ENCODE measurements at places on chromosomes 7 and 10.

DNA sequence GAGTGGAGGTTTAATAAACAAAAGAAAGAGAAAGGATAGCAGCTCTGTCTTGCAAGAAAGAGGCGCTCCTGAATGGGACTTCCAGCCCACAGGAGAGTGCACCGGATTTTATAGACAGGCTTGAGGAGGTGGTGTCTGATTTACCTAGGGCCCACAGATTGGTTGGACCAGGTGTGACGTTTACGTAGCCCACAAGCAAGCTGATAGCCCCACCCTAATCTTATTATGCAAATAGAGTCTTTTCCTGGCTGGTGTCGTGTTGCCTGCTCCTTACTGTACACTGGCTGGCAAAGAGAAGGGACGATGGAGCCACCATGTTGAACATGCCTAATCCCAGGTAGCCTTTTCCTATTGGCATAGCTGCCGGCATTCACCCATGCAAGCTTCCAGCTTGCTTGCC lies 319.7 kb upstream of the POM121L12 start:
- no peak for DNase-seq

GRCh38 chr7:42940985-42941847 lies 9.0 kb downstream of the MRPL32 start:
- DNase-seq = peak; percentile 88

DNA sequence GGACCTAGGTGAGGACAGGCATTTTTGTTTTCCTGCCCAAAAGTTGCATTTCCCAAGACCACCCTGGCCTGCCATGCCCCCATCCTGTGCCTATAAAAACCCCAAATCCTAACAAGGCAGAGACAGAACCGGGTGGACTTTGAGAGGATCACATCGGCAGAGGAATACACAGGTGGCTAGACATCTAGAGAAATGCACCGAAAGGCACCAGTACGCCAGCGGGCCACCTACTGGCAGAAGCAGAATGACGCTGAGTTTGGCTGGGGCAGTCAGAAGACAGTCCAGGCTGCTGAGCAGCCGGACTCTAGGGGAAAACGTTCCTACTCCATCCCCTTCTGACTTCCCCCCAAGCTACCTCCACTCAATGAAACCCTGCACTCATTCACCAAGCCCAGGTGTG lies 2.8 kb downstream of the AKR1C4 start:
- no peak for DNase-seq

DNA sequence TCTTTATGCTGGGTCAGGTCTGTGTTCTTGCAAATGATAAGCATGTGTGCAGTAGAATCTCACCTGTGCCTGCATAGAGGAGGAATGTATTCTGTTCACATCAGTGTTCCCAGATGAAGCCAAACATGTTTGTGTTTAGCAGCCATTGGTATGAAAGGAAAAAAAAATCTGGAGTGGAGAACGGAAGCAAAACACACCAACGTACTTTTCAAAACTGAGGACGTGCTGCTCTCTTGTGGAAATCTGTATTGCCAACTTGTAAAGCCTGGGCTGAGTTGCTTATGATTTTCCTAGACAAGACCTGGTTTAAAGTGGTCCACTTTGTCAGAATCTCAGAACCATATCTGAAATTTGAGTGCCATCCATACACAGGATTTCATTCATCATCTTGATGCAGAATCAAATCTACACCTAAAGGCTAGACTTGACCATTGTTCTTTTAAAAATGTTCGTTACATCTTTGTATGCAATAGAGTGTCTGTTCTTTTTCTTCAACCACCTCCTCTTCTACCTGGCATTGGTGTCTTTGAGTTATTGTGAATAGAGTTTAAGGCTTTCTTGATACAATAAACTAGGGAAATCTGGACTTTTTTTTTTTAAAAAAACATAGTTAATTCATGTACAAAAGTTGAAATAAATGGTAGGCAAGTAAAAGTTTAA lies 367.7 kb downstream of the PHF14 start:
- peak; percentile 12 for DNase-seq

GRCh38 chr10:33416209-33416608 lies 81.7 kb upstream of the NRP1 start:
- no peak for DNase-seq

GRCh38 chr10:108899670-108900069 lies 1023.6 kb downstream of the XPNPEP1 start:
- DNase-seq = no peak

GRCh38 chr10:82308641-82309040 lies 433.6 kb downstream of the NRG3 start:
- no peak for DNase-seq

- DNase-seq = no peak
Observed at GRCh38 chr7:148276314-148277041, 314.1 kb upstream of the C7orf33 start.

- DNase-seq = no peak
Observed at GRCh38 chr7:112112822-112113255, 93.4 kb downstream of the DOCK4 start.

- no peak for DNase-seq
Observed at GRCh38 chr7:39745320-39745719, 121.9 kb downstream of the RALA start.

DNA sequence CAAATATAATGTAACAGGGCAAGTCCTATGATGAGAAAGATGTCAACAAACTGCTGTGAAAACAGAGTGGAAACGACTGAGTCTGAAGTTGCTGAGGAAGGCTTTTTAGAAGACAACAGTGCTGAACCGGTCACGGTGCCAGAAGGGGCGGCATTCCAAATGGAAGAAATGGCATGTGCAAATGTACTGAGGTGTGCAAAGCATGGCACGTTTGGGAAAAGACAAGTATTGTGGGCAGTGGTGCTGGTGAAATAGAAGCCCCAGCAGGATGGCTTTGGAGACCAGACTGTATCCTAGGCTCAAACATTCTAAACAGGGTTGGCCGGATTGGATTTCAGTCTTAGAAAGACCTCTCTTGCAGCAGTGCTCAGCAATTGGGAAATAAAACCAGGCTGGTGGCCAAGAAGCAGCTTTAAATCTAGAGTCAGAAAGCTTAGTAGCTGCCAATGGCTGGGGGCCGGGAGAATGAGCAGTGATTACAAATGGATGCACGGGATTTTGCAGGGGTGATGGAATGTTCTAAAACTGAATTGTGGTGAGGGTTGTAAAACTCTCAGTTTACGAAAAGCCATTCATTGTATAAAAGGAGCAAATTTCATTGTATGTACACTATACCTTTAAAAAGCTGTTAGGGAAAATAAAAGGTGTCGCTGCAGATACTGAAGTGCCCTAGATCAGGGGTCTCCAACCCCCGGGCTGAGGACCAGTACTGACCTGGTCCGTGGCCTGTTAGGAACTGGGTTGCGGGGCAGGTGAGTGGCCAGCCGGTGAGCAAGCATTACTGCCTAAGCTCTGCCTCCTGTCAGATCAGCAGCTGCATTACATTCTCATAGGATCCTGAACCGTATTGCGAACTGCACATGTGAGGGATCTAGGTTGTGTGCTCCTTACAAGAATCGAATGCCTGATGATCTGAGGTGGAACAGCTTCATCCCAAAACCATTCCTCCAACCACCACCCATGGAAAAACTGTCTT lies 141.6 kb downstream of the HIBADH start:
- no peak for DNase-seq

- no peak for DNase-seq
Observed at GRCh38 chr10:78947226-78947625, 121.5 kb upstream of the ZMIZ1 start.

DNA sequence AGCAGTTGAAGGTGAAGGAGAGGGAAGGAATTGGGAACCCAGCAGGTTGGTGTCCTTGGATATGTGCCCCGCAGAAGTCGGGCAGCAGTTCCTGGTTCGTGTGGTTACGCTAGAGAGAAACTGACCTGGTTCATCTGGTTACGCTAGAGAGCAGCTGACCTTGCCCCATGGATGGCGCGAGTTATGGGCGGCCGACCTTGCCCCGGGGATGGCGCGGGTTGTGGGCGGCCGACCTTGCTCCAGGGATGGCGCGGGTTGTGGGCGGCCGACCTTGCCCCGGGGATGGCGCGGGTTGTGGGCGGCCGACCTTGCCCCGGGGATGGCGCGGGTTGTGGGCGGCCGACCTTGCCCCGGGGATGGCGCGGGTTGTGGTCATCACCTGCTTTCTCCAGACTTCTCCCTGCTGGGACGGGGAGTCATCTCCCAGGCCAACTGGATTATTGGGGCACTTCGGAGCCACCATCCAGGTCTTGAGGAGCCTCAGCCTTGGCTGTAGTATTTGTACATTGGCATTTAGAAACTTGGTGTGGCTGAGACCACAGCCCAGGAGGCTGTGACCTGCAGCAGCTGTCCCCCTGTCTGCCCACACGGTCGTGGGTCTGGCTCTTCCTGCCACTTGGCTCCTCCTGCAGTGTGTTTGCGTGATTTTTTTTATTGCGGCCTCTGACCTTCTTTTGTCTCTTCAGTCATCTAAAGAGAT lies 6.1 kb downstream of the GET4 start:
- DNase-seq = no peak

- no peak for DNase-seq
Observed at GRCh38 chr10:33803248-33803647, 468.8 kb upstream of the NRP1 start.

- DNase-seq = no peak
Observed at GRCh38 chr7:3861941-3862340, 560.9 kb downstream of the SDK1 start.

DNA sequence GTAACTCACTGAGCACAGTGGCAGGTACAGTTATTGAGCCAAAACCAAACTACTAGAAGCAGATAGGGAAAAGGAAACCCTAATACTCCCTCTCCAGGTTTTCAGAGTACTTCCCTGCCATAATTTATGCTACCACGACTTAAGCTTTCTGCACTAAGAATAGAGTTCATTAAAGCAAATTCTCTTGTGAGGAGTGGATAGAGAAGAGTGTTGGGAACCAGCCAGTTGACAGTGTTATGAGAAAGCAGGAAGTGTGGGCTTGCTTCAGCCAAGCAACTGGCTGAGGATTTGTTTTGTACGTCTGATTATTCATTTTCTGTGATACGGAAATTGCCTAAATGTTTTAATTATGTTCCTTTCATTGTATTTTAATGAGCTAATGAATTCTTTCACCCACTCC lies 280.5 kb downstream of the KIF20B start:
- DNase-seq = no peak

DNA sequence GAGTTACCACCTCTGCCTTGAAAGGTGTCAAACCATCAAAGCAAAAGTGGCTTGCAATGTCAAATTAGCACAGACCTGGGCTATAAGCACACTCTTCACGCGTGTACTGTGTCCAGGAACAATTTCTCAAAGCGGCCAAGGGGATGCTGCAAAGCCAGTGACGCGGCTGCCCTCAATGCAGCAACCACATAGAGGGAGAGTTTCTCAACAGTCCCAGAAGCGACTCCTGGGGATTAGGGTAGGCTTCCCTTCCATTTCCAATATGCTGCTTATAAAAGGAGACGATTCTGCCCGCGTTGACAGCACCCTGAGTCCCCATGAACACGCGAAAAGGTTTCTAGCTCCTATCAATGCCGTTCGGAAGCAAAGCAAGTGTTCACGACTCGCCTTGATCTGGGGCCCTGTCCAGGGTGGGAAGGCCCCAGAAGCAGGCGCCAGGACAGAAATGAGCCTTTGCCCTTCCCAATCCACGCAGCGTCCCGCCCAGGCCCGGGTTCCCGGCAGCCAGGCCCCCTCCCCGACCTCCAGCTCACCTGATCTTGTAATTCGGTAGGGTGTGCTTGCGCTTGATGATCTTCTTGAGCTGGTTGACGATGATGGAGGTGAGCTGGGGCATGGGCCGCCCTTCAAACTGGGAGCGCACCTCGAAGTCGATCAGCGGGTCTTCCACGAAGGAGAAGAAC lies 1.3 kb downstream of the PDZD8 start:
- peak; percentile 38 for DNase-seq

DNA sequence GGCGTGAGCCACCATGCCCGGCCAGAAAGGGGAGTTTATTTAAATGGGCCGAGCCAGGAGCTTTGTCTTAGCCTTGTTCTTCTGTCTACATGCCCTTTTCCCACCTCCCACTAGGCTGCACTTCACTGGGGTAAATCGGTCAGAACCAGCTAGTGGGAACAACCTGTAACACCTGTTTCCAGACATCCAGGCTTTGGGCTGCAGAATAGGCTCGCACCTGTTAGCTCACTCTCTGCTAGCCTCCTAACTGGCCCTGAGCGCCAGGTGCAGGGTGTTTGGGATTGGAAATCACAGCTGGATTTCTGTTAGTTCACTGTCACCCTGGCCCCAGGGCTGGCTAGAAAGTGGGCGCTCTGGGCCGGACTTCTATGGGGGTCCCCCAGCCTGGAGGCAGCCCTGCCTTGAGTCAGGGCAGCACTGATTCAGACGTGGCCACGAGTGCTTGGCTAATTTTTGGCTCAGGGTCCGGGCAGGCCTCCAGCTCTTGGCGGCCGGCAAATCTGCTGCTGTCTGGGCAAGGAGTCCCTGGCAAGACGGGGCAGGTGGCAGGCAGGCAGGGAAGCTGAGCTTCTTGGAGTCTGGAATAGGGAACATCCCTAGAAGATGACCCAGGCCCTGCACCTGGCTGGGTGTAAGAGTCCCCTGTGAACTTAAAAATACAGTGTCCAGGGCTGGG lies 48.6 kb downstream of the GTF2IRD1 start:
- peak; percentile 45 for DNase-seq

- no peak for DNase-seq
Observed at GRCh38 chr10:110491346-110491745, 6.4 kb upstream of the DUSP5 start.

DNA sequence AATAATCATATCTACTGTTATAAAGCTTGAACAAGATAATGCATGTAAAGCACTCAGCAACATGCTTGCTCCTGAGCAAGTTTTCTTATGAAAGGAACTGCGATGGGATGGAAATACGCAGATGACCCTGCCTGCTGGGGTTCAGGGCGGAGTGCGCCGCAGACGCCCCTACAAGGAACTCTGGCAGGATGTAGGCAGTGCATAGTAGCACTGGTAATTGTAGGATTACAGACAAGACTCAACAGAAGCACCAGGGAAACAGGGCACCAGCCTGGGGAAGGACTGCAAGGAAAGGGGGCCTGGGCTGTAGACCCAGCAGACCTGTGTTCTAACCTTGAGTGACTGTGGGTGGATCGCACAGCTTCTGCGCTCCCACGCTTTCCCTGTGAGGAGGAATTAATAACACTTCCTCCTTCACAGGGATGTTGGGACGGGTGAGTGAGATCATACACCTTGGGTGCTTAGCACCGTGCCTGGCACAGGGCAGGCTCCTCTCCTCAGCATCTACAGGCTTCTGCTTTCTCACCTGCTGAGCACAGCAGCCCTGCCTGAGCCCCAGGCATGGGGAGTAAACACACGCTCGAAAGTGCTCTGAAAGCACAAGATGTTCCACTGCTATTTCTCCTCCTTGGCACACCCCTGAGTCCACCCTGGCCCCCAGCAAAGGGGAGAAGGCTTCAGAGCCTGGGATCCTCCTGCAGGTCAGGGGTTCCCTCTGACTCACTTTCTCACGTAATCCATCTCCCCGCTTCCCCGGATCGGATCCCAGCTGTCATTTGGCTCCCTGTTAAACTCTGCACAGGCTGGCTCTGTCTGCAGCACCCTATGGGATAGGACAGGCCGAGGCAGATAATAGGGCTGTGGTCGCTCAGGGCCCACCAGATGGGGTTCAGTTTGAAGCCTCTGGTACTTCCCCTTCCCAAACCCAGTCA lies 19.2 kb downstream of the ITPRIP start:
- DNase-seq = no peak

Measured in head of caudate nucleus (tissue), 42 donors.